Thyroid gland (tissue), 4 donors: ENCODE measurements at places on chromosomes 7 and 10. TPM values are rescaled to one million over a fixed set of nuclear protein-coding genes. Genes with fewer than 3 reads are reported as not detected.

GRCh38 chr10:77520995-77521394 lies 116.6 kb downstream of the KCNMA1 start:
- DNase-seq, result no peak

- peak; percentile 64 for DNase-seq
Measured at GRCh38 chr10:103053659-103054581, 135.8 kb downstream of the CNNM2 start.

- no peak for DNase-seq
Measured at GRCh38 chr7:10022957-10023356, 950.7 kb upstream of the PHF14 start.

- no peak for DNase-seq
Measured at GRCh38 chr10:100829933-100830727, 82.6 kb upstream of the SLF2 start.

- DNase-seq, result no peak
Measured at GRCh38 chr10:26454891-26455290, 16.8 kb downstream of the APBB1IP start.

The OR2A1 gene
- total RNA-seq, result 1.4 TPM

The RELN gene
- 52.3 TPM for total RNA-seq

The VGF gene
- not detected for total RNA-seq
